ENCODE measurements at places on chromosomes 5 and 9.
A peak's percentile ranks its signal among the peaks of the same experiment; 100 is the strongest.

GRCh38 chr9:73583576-73583975 is 431.9 kb downstream of the ANXA1 start:
- no peaks in the 10 kb centered on the region for H3K36me3 ChIP-seq
- no peak overlapping the region for H3K27ac ChIP-seq
- no peak overlapping the region for H3K4me3 ChIP-seq
- no peak for DNase-seq
- no peaks in the 10 kb centered on the region for H3K4me1 ChIP-seq
- no peaks in the 10 kb centered on the region for H3K27me3 ChIP-seq

GRCh38 chr5:53512539-53512938 is 32.1 kb downstream of the FST start:
- H3K36me3 ChIP-seq: no peaks in the 10 kb centered on the region
- H3K4me1 ChIP-seq: no peaks in the 10 kb centered on the region
- DNase-seq: peak; percentile 71
- no peaks in the 10 kb centered on the region for H3K27me3 ChIP-seq
- no peak overlapping the region for H3K27ac ChIP-seq

GRCh38 chr5:52774005-52774410 is 13.7 kb upstream of the ITGA1 start:
- no peaks in the 10 kb centered on the region for H3K4me1 ChIP-seq
- no peaks in the 10 kb centered on the region for H3K27me3 ChIP-seq
- H3K27ac ChIP-seq: no peak overlapping the region
- no peaks in the 10 kb centered on the region for H3K36me3 ChIP-seq
- no peak for DNase-seq

DNA sequence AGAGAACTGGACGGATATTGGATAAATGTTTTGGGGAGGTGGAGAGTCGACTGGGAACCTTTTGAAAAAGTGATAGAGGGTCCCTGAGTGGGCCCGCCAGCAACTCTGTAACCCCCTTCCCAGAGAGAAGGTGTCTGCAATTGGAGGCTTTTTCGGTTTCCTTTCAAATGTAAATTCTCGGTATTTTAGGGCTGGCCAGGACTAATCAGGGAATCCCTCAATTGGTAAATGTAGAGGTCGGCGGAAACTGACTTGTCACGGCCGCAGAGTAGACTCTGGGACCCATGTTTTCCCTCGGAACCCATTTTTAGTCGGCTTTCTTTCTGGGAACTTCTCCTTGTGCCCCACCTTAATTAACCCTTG is 524 bp downstream of the CCNB1 start:
- no peaks in the 10 kb centered on the region for H3K27me3 ChIP-seq
- peak overlapping the region; percentile 88 for H3K4me3 ChIP-seq
- no peak for DNase-seq
- peaks cover 15% of the 10 kb centered on the region for H3K36me3 ChIP-seq

GRCh38 chr9:136011703-136012496 is 50.7 kb upstream of the UBAC1 start:
- DNase-seq: no peak
- no peak overlapping the region for H3K27ac ChIP-seq
- peaks cover 26% of the 10 kb centered on the region for H3K36me3 ChIP-seq
- H3K4me1 ChIP-seq: peaks cover 27% of the 10 kb centered on the region
- H3K27me3 ChIP-seq: no peaks in the 10 kb centered on the region

GRCh38 chr5:1445313-1445688 is at the start of gene SLC6A3:
TSS of gene SLC6A3 (minus strand) at chr5:1445440. CDS start at chr5:1443197, 2,243 bp downstream.
- no peak for DNase-seq
- peaks cover 54% of the 10 kb centered on the region for H3K27me3 ChIP-seq
- no peaks in the 10 kb centered on the region for H3K36me3 ChIP-seq
- peaks cover 6% of the 10 kb centered on the region for H3K4me1 ChIP-seq
- no peak within 1 kb of the TSS for H3K4me3 ChIP-seq

DNA sequence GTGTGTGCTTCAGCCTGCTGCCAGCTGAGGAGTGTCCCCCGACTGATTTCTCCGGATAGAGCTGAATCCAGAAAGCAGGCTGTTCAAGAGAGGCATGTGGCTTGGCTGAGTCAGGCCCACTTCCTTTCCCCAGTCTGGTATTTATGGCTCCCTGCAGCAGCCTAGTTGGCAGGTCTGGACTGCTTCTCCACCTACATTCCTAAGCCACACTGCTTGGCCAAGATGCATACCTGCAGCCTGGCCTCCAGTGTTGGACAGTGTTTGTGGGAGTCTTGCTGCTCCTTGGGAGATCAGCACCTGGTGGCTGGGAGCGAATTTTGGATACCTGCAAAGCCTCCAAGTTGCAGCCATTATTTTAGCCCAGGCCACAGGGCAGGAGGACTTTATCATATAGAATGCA is 670.8 kb downstream of the ACTL7B start:
- no peaks in the 10 kb centered on the region for H3K27me3 ChIP-seq
- DNase-seq: peak; percentile 72
- peak overlapping the region; percentile 42 for H3K27ac ChIP-seq
- no peaks in the 10 kb centered on the region for H3K36me3 ChIP-seq
- H3K4me3 ChIP-seq: no peak overlapping the region
- peaks cover 12% of the 10 kb centered on the region for H3K4me1 ChIP-seq

- H3K36me3 ChIP-seq: peaks cover 2% of the 10 kb centered on the region
- no peak overlapping the region for H3K27ac ChIP-seq
- H3K4me3 ChIP-seq: no peak overlapping the region
- no peaks in the 10 kb centered on the region for H3K4me1 ChIP-seq
Measured at GRCh38 chr5:131357739-131358561, 94.1 kb downstream of the CDC42SE2 start.

DNA sequence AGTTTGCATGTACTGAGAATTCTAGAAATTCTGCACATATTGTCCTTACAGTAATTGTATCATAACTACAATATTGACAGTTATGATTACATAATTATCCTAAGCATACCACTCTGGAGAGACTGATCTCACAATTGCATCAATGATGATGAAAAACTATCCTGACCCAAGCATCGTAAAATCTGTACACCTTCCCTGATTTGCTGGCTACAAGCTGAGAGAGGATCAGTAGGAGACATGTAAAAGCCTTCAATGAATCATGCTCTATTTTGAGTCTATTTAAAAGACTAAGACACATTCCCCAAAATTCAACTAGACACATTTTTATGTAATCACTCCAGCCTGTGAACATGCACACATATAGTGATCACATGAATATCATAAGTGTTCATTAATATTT is 1833.8 kb downstream of the EFNA5 start:
- no peak overlapping the region for H3K4me3 ChIP-seq
- no peaks in the 10 kb centered on the region for H3K4me1 ChIP-seq
- no peak for DNase-seq
- H3K27me3 ChIP-seq: no peaks in the 10 kb centered on the region

GRCh38 chr9:130220352-130220751 is 45.2 kb upstream of the HMCN2 start:
- H3K27ac ChIP-seq: no peak overlapping the region
- peaks cover 26% of the 10 kb centered on the region for H3K36me3 ChIP-seq
- DNase-seq: no peak
- H3K4me3 ChIP-seq: no peak overlapping the region
- H3K27me3 ChIP-seq: no peaks in the 10 kb centered on the region
- H3K4me1 ChIP-seq: no peaks in the 10 kb centered on the region

GRCh38 chr5:16505904-16506303 is 40.3 kb upstream of the ZNF622 start:
- no peak overlapping the region for H3K27ac ChIP-seq
- no peaks in the 10 kb centered on the region for H3K4me1 ChIP-seq
- no peaks in the 10 kb centered on the region for H3K27me3 ChIP-seq
- DNase-seq: no peak
- no peaks in the 10 kb centered on the region for H3K36me3 ChIP-seq

- H3K27ac ChIP-seq: no peak overlapping the region
- no peaks in the 10 kb centered on the region for H3K36me3 ChIP-seq
- no peaks in the 10 kb centered on the region for H3K4me1 ChIP-seq
- peak; percentile 84 for DNase-seq
Measured at GRCh38 chr5:82174128-82174918, 103.8 kb downstream of the RPS23 start.

- H3K4me1 ChIP-seq: peaks cover 42% of the 10 kb centered on the region
- H3K27ac ChIP-seq: peak overlapping the region; percentile 2
- H3K4me3 ChIP-seq: no peak overlapping the region
- H3K36me3 ChIP-seq: no peaks in the 10 kb centered on the region
- DNase-seq: peak; percentile 97
Measured at GRCh38 chr9:131667576-131667975, 72.3 kb downstream of the RAPGEF1 start.

Measured in trophoblast cell (in vitro differentiated cells and primary cell).